ENCODE measurements at places on chromosomes 16 and 17.

DNA sequence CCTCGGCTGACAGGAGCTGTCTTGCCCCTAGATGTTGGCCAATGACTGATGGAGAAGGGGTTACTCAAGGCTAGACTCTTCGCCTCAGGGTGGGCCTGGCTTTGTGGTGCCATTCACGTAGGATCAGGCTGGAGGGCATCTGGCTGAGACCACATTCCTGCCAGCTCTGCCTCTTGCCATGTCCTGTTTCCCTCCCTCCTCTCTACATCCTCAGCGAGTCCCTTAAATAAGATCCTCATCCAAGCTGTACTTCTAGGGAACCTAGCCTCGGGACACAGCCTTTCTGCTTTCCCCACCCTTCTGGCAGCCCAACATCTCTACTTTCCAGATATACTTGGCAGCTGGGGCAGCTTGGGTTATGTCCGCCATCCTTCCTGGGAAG lies 27.9 kb upstream of the EFCAB13 start:
- no peak for DNase-seq

- peak; percentile 16 for DNase-seq
Measured at GRCh38 chr16:20901436-20902112, 1.0 kb downstream of the LYRM1 start.

- DNase-seq: no peak
Measured at GRCh38 chr17:1789936-1790335, 28.1 kb downstream of the SERPINF1 start.

GRCh38 chr16:11610580-11610979 lies 23.9 kb upstream of the LITAF start:
- DNase-seq: no peak

DNA sequence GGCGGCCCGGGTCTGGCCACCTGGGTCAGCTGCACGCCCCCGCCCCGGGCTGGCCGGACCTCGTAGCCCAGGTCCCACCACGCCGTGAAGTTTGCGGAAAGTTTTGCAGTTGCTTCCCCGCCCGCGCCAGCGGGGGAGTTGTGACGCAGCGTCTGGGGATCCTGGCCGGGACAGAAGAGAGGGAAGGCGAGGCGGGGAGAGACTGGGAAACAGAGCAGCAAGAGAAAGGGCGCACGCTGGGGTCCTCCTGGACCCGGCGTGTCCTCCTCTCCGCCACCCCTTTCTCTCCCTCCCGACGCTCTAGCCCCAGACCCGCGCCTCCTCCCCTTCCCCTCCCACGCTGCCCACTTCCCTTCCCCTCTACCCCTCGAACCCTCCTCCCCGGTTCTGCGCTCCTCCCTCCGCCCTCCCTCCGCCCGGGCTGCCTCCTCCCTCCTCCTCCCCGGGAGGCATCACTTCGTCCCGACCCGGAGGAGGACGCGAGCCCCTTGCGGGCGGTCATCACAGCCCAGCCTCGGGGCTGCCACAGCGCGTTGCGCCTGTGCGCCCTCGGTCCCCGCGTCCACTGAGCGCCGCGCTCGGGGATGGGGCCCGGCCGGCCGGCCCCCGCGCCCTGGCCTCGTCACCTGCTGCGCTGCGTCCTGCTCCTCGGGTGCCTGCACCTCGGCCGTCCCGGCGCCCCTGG lies at the start of gene MRC2:
MRC2 (plus strand) TSS at position 452 of the 685 bp plus-strand sequence; CDS start at position 585, 133 bp downstream.
- DNase-seq: peak; percentile 63

GRCh38 chr17:78400581-78401240 lies 22.3 kb downstream of the PGS1 start:
- DNase-seq: no peak

- DNase-seq: no peak
Measured at GRCh38 chr16:49602976-49603310, 229.3 kb downstream of the C16orf78 start.

DNA sequence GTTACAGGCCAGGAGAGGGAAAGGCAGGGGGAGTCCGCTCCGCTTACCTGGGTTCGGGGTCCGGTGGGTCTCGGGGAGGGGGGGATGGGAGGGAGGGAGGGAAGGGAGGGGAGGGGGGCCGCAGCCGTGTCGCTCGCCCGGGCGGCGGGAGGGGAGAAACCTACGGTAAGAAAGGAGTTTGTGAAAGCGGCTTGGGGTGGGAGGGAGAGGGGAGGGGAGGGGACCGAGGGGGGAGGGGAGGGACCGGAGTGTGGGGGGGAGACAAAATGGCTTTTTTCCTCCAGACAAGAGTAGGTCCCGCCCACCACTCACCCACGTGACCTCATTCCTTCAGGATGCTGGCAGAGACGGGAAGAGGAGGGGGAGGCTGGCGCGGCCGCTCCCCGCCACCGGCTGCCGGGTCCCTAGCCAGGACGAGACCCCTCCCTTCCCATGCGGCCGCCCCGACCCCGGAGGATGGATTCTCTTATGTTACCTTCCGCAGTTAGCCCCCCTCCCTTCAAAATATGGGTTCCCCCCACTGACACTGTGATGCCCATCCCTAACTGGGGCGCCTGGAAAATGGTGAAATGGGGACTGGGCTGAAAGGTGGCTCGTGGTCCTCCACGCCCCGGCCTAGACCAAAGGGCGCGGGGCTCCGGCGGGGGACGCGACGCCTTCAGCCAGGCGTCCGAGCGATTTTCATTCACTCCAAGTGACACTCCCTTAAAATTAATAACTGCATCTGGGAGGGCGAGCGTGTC lies at the start of gene PCGF2:
PCGF2 (minus strand) TSS at position 188 of the 743 bp plus-strand sequence. CDS start 7,934 bp downstream, outside the sequence.
- peak; percentile 88 for DNase-seq

- DNase-seq: no peak
Measured at GRCh38 chr17:60326702-60327101, 65.2 kb downstream of the USP32 start.

DNA sequence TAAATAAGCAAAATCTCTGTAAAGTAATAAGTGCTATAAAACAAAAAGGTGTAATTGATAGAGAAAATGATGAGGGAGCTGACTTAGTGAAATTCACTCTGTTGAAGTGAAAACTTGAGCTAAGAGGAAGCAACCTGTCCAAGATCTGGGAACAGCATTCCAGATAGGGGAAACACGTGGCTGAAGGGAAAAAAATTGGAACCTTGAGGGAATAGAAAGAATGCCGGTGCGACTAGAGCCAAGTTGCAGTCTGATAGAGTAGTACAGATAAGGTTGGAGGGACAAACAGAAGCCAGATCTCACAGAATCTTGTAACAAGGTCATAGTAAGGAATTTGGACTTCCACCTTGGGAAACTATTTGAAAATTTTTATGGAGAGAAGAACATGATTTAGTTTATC lies 623 bp upstream of the DDX52 start:
- no peak for DNase-seq

- no peak for DNase-seq
Measured at GRCh38 chr16:12685806-12686205, 117.9 kb downstream of the CPPED1 start.
